ENCODE measurements at places on chromosomes 16 and 17.

DNA sequence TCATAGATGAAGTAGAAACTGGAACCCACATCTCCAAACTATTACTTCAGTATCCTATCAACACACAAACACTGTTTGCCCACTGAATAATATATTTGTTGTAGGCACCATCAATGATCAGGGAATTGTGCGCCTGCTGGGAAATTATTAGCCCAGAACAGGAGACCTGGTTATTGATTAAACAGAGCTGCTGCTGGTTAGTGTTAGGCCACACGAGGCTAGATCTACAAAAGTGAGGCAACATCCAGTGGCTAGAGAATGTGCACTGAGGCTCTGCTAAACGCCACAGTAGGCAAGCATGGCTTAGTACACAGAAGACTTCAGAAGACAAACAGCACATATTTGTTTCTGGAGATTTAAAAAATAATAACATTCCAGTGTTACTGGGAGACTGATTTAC, 11.0 kb downstream of the ABHD15 start:
- no peak for DNase-seq

DNA sequence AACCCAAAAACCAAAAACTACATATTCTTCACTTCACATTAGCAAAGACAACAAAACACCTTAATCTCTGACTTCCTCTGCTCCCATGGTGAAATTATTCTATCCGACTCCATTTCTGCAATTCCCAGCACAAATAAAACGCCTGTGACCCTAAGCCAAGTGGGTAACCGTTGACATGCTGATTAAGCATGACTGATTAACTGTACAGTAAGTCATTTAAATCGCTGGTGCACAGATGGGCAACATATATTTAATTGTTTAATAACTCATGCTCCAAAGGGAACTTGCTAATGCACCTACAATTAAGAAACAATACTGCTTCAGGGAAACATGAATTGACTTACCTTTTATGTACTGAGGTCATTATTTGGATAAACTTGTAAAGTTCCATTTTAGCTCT, 436.7 kb downstream of the KIF2B start:
- no peak for DNase-seq

GRCh38 chr16:9199311-9199710, 107.9 kb downstream of the HAPSTR1 start:
- no peak for DNase-seq

DNA sequence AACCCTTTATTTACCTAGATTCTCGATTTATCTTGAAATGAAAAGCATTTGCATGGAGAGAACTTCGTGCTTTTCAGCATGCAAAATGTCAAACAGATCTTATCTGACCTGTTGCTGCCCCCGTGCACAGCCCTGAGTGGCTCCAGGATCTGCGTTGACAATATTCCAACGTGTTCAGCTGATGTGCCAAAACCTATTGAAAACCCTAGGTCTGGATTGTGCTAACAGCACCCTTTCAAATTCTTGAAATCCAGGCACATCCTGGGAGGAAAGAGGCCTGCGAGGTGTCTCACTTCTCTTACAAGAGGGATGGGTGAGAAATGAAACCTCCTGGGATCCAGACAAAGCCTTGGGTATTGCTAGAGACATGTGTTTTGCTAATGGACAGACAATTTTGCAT, 231.8 kb downstream of the MAP2K4 start:
- no peak for DNase-seq

DNA sequence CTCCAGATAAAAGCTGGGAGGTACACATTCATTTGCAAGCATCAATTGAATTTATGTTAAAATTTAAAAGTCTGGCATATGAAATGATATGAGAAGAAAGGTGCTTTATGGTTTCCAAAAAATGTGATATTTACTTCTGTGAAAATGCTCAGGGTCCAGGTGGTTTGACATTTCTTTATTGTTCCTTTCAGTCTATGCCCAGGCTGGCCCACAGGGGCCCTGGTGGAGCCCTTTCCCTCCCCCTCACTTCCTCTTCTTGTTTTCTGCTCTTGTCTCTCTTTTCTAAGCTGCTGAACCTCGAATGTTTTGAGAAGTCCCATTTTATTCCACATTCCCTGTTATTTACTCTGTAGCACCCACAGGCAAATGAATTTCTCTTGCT, 127.8 kb downstream of the HS3ST3B1 start:
- no peak for DNase-seq

- no peak for DNase-seq
These were observed 156.4 kb downstream of the CMIP start for GRCh38 chr16:81601008-81601428.

DNA sequence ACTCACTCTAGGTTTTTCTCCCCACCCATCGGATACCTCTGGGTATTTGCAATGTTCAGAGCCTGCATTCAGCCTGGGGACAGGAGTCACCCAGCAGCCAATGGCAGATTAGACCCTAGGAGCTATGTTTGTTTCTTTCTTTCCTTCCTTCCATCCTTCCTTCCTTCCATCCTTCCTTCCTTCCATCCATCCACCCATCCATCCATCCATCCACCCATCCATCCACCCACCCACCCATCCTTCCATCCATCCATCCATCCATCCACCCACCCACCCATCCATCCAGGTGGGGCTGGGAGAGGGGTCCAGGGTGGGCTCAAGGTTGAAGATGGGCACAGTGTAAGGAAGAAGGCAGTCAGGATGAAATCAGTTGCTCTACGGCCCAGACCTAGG, 39.9 kb downstream of the TIMM22 start:
- DNase-seq: no peak

- DNase-seq: no peak
These were observed 235.8 kb upstream of the CDH8 start for GRCh38 chr16:62272035-62272434.

GRCh38 chr16:51390877-51391276, 239.8 kb upstream of the SALL1 start:
- no peak for DNase-seq

Data from left kidney (tissue), 8 donors.